ENCODE measurements at places on chromosomes 2 and 18.

GRCh38 chr18:12803069-12803936, 80.7 kb downstream of the PTPN2 start:
- no peak for DNase-seq

- DNase-seq = no peak
Measured at GRCh38 chr2:216971593-216971992, 111.7 kb upstream of the TNP1 start.

DNA sequence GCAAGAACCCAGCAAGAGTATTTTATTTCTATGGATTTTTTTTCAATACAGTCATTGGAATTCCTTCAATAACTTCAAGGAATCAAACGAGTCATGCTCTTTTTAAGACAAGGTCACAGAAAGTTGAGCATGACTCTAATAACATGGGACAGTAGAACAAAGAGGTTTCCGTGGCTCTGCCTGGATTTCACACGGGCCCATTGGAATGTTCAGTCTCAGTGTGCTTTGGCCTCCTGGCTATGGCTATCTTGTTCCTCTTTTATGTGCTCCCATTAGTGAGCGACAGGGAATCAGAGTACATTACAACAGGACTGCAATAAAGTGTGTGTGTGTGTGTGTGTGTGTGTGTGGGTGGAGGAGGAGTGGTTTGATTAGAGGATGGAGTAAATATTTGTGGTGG, 312.4 kb downstream of the DCC start:
- DNase-seq = no peak

DNA sequence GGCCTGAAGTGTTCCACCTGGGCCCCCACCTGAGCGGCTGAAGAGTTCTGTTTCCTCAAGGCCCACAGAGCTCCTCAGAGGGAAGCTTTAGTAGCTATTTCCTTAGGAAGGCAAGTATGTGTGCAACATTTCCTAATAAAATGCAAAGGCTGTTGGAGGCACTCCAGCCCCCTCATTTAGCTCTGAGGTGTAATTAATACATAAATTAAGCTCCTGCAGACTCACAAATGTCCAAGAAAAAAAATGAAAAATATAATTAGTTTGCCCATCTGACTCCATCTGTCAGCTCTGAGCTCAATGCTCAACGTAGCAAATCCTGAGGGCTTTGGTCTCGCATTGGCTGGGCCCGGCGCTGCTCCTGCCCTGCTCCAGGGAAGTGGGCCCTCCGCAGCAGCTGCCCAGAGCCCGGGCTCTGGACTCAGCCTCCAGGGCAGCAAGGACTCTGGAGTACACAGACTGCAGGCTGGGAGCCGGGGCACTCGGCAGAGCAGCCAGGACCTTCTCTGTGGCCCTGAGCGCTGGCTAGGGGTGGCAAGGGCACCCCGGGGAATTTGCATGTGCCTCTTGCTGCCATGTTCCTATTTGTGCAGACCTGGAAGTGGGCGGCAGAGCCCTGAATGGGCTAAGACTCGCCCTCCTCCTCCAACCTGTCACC, 23.4 kb upstream of the C1QL2 start:
- no peak for DNase-seq

DNA sequence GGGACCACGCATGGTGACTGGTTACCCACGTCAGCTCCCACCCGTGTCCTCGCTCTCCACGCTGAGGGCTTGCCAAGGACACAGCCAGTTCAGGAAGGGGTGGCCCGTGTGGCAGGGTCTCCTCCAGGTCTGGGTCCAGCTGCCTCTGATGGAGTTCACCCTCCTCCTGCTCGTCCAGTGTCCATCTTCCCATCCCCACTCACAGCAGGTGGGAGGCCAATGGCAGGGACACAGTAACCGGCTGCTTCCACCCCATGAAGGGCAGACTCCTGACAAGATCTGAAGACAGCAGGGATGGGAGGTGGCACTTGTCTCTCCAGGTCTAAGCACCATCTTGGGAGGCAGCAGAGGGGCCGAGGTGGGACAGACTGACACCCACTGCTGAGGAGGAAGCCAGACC, 106.4 kb downstream of the NDUFA10 start:
- DNase-seq = no peak

DNA sequence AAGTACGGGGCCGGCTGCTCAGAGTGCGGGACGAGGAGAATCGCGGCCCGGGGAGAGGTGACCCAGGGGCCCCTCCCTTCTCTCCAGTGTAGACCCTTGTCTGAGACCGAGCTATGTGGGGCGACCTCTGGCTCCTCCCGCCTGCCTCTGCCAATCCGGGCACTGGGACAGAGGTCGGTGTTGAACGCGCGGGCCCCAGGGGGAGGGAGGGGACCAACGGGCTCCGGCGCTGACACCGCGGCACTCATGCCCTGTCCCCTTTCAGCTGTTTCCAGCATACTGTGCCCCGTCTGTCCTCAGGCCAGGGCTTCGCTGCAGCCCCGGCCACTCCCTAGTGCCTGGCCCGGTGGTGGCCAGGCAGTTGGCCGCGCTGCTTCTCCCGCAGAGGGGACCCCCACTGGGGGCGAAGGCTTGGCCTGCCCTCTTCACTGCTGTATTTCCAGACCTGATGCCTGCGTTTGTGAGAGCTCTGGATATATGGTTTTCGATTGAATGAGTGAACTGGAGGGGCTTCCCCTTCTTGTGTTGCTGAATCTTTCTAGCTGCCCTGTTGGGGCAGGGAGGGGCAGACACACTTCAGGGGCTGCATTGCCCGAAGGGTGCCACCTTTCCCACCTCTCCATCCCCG, 809 bp downstream of the DBI start:
- DNase-seq = peak; percentile 6

DNA sequence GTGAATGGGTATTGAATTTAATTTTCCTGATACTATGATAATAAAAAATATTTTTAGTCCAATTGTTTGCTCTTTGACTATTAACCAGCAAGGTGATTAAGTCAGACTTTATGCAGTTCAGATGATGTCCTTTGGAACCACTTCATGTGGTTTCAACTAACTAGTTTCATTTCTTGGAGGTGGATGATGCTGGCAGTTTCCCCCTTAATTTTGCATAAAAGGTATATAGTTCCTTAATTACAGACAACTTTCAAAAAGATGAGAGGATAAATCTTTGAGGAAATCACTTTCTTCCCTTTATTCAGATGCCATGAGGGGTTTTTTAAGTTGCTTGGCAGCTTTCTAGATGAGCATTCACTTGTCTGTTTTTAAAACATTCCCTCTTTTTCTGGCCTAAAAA, 223.1 kb downstream of the PHLPP1 start:
- DNase-seq = no peak

GRCh38 chr2:33289961-33290360, 186.5 kb upstream of the RASGRP3 start:
- no peak for DNase-seq

- no peak for DNase-seq
Measured at GRCh38 chr2:71610671-71611070, 157.3 kb downstream of the DYSF start.

GRCh38 chr2:203225423-203226039, 13.3 kb upstream of the CYP20A1 start:
- DNase-seq = no peak

GRCh38 chr2:138007431-138007830, 43.2 kb downstream of the HNMT start:
- DNase-seq = no peak

- DNase-seq = no peak
Measured at GRCh38 chr2:20539133-20539719, 92.4 kb downstream of the RHOB start.

GRCh38 chr18:50306944-50307343, 19.5 kb upstream of the CXXC1 start:
- DNase-seq = no peak

DNA sequence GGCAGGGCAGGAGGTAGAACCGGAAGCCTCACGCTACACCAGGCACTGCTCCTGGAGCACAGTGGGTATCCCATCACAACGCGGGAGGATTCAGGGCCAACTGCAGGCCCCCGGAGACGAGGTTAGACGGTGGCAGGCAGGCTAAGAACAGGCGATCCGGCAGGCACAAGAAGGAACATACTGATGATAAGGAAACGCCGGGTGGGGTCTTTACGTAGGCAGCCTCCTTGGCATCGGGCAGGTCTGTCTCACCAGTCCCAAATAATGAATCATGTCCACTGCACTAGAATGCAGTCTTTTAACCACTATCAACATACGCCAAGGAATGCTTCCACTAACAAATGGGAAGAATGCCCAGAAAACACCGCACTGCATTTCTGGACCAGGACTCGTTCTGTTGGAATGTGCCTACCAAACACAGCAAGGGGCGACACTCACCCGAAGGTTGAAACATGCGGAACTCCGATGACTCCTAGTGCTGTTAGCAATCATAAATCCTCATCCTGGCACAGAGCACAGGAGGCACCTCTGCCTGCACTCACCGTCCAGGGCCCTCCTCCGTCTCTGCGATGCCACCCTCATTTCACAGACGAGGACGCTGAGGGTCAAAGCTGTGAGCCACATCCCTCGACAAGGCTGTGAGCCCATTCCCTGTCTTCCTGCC, 35.2 kb downstream of the ZNF516 start:
- no peak for DNase-seq

DNA sequence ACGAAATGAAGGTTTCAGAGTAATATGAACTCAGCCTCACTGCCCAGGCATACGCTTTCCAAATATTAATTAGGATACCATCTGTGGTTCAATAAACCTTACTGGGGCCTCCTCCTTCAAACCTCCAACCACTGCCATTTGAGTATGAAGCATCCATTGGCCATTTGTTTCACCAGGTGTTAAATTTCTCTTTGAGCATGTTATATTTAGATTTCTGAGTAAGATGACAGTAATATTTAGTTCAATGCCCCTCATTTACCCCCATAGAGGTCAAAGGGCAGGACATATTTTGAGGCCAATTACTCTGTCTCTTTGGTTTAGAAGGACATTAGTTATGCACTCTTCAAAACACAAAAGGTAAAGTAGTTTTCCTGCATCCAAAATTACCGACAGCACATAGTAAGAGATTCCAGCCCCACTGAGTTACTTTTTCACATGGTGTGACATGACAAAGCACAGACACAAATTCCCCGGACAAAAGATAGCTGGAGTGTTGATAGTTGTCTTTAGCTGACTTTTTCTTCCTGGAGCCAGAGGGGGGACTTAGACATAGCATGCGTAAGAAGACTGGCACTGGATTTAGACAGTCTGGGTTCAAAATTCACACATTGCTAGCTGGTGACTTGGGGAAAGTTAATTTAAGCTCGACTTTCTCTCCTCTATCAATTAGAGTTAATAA, 33.1 kb upstream of the LNPK start:
- no peak for DNase-seq

GRCh38 chr2:134574611-134575330, 144.0 kb downstream of the TMEM163 start:
- DNase-seq = no peak

DNA sequence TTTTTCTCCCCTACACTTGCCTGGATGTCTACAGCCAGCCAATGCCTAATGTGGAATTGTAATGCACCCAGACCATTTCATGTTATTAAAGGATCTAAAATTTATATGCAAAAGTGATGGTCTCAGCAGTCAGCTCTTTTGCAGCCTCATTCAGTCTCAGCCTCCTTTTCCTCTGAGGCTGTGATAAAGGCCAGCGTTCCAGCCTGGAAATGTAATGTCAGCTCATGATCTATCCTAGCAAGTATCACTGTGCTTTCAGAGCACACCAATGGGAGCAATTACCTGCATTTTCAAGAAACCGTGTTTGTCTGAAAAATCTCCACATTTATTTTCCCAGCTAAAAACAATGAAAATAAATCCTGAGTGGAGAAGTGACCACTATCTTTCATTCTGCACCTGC, 274.6 kb downstream of the CDH20 start:
- DNase-seq = no peak

DNA sequence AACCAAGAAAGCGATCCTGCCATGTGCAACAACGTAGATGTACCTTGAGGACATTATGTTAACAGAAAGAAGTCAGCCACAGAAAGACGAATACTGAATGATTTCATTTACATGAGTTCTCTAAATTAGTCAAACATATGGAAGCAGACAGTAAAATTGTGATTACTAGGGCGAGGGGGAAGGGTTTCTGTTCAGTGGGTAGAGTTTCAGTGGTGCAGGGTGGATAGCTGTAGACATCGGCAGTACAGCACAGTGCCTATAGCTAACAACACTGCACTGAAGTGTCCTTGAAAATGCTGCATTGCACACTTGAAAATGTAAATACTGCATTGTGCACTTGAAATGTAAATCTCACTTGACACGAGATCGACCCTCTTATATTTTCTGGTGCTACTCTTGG, 275.3 kb downstream of the GALR1 start:
- DNase-seq = no peak

DNA sequence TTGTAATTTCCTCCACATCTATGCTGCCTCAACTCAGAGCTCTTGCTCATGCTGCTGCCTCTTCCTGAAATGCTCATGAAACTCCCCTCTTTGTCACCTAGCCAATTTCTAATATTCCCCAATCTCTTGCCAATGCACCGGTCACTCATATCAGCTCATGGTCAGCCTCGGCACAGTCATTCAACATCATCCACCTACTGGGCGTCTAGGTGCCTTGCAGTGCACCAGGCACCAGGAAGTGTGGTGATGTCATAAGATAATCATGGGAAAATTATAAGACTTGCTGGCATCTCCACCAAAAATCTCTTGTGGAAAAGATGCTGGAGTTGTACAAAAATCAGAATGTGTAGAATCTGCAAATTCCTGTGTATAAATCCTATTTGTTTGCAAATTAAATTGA, 52.6 kb upstream of the RAB27B start:
- DNase-seq = no peak

- DNase-seq = no peak
Measured at GRCh38 chr2:26579025-26579722, 62.0 kb downstream of the CIB4 start.
